Fibroblast of upper back skin (primary cell): ENCODE measurements at places on chromosomes 11 and 22.
A peak's percentile ranks its signal among the peaks of the same experiment; 100 is the strongest.

- no peak for DNase-seq
Measured at GRCh38 chr11:35150454-35150853, 11.5 kb downstream of the CD44 start.

DNA sequence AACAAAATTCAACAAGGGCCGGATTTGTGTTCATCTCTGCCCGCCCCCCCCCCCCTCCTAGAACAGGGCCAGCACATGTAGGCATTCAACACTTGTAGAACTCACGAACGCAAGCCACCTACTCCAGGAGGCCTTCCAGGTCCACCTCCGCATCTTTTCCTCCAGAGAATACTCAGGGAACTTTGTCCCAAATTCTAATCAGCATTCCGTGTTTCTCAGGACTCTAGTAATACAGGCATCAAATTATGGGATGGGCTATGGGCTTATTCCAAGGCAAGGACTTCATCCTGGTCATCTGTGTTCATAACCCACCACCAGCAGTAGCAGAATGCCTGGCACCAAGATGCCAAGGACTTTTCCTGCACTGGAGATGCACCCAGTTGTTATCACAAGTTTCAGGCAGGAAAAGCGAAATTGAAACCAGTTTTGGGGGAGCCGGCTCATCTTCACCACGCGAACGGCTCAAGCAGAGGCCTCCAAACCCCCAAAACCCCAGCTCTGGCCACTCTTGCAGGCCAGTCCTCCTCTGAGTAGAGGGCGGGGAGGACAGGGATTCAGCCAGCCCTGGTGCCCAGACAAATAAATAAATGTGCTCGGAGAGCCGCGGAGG, 462 bp downstream of the UBE2L6 start:
- peak; percentile 3 for DNase-seq

- DNase-seq = peak; percentile 81
Measured at GRCh38 chr22:35313311-35314121, 13.8 kb downstream of the TOM1 start.

GRCh38 chr22:28931844-28932567, 48.6 kb downstream of the ZNRF3 start:
- no peak for DNase-seq

DNA sequence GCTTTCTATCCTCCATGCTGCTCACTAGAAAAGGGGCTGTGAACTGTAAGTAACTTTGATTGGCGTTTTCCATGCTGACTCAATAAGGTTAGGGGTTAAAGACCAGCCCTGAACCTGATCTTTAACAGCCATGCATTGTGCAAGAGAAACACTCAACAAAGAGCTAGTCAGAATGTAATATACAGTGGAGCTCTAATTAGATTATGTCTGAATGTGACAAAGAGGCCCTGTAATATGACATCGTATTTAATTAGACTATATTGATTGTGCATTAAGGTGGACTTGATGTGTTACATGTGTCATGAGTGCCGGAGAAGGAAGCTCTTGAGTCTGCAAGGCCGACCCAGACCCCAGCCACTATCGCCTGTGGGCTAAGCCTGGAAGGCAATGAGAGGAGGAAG, 70.5 kb downstream of the PKNOX2 start:
- no peak for DNase-seq

- DNase-seq = no peak
Measured at GRCh38 chr11:31960126-31960525, 130.7 kb upstream of the RCN1 start.
